ENCODE measurements at places on chromosomes 7 and 10.
A peak's percentile ranks its signal among the peaks of the same experiment; 100 is the strongest.

GRCh38 chr10:24382596-24382978, 173.6 kb downstream of the KIAA1217 start:
- no peak for DNase-seq

DNA sequence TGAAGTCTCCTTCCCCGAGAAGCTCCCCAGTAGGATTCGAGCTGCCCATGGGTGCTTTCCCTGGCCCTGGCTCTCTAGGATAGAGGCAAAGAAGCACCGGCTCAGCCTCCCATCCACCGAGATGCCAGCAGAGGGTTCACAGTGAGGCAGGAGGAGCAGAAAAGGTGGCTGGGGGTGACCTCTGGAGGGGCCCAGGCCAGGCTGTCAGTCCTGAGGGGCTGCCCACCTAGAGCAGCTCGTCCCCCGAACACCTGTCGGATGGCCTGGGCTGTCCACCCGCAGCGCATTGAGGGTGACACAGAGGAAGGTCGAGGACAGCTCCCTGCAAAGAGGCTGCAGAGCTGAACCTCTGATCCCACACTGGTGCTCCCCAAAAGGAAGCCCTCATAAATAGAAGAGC, 167.2 kb upstream of the PPP2R2D start:
- no peak for DNase-seq

GRCh38 chr7:27145165-27145913, 1.9 kb upstream of the HOXA5 start:
- no peak for DNase-seq

- no peak for DNase-seq
Observed at GRCh38 chr7:117386110-117386706, 41.1 kb downstream of the ASZ1 start.

- DNase-seq: no peak
Observed at GRCh38 chr10:79101560-79102497, 33.1 kb downstream of the ZMIZ1 start.

GRCh38 chr7:106986450-106986977, 58.0 kb upstream of the PRKAR2B start:
- no peak for DNase-seq

GRCh38 chr7:1994931-1995330, 237.8 kb downstream of the MAD1L1 start:
- no peak for DNase-seq

GRCh38 chr10:6894405-6894804, 314.3 kb upstream of the PRKCQ start:
- no peak for DNase-seq

DNA sequence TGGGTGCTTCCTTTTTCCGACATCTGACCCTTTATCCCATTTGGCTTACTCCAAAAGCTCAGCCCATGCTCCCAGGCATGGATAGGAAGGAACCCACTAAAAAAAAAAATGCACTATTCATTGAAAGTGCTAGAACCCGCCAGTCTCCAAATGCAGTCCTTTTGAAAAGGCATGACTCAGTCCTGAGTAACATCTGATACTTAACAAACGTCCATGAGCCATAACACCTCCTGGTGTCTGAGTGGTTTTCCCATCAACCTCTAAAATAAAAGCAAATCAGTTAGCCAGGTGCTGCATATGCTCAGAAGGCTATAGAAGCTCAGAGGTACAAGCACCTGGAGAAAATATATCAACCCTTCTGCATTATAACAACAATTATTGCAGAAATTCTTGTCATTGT, 45.0 kb upstream of the CACUL1 start:
- no peak for DNase-seq

DNA sequence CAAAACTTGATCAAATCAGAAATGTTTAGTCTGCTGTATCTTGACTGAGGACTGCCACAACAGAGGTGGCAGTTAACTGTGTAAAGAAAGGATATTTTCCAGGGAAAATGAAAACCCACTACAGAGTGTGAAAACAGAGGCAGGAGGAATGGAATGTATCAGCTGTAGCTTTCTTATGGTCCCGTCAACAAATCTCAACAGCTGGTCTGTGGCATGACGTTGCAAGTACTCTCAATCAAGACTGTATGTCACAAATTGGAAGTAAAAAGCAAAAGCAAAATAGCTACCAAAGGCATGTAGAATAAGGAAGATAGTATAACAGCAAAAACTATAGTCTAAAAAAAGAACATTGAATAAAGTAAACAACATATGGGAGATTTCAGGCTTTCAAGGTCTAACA, 123.5 kb downstream of the KMT2C start:
- DNase-seq: no peak

GRCh38 chr10:33749790-33750189, 415.3 kb upstream of the NRP1 start:
- no peak for DNase-seq

DNA sequence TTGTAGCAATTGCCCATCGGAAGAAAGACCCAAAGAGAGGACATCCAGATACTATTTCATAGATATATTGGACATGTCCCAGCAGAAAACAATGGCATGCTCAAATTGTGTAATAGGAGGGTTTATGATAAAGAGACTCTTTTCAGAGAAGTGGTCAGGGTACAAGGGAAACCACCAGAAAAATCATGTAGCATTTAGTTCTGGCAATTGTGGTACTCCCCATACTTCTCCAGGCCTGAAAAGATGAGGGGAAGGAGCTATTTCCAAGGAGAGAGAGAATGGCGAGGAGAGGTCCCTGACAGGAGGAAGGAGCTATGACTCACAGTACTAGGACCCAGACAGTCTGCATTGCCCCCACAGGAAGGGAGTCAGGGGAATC, 68.4 kb upstream of the ADO start:
- no peak for DNase-seq

DNA sequence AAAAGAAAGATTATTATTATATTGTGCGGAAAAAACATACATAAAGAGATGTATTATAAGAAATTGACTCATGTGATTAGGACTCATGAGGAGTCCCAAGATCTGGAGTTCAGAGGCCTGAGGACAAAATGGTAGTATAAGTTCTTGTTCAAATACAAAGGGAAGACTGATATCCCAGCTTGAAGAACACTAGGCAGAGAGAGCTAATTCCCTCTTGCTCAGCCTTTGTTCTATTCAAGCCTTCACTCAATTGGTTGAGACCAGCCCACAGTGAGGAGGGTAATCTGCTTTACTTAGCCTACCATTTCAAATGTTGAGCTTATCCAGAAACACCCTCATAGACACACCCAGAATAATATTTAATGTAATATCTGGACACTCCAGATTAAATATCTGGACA, 1683.8 kb downstream of the REEP3 start:
- DNase-seq: no peak

- DNase-seq: no peak
Observed at GRCh38 chr10:103885617-103886016, 30.2 kb upstream of the SH3PXD2A start.

DNA sequence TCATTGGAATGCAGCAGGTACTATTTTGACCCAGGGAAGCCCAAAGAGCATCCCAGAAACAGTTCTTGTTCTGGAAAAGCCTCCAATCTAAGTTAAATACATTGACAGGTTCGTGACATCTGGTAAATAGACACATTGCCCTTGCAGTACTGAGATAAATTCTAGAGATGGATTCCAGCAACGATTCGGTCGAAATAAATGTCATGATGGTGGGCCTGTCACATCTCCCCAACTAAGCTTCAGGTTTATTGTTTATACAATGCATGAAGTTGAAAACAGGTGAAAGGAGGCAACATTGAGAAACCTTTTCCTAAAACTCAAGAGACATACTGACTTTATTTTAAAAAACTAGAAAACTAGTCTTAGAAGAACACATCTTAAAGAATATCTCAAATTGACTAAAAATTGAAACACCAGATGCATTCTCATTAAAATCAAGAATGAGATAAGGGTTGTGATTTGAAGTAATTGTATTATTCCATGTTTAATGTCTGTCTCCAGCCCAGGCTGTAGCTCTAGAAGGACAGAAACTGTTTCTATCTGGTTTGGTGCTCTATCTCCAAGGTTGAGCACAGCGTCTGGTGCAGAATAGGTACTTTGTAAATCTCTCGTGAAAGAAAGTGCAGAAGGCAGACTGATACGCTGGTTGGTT, 114.0 kb downstream of the CABCOCO1 start:
- DNase-seq: no peak

DNA sequence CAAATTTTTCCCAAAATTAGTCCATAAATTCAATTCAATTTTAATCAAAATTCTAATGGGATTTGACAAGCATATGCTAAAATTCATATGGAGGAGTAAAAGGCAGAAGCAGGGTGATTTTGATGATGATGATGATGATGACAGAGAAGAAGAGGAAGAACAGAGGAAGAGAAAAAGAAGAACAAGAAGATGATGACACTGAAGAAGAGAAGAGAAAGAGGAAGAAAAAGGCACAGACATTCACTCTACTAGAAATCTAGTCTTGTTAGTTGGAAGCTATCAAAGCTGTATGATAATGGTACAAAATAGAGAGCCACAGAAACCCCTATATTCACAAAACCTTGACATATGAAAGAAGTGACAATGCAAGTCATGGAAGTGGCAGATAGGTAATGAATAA, 157.9 kb downstream of the ELMO1 start:
- no peak for DNase-seq

DNA sequence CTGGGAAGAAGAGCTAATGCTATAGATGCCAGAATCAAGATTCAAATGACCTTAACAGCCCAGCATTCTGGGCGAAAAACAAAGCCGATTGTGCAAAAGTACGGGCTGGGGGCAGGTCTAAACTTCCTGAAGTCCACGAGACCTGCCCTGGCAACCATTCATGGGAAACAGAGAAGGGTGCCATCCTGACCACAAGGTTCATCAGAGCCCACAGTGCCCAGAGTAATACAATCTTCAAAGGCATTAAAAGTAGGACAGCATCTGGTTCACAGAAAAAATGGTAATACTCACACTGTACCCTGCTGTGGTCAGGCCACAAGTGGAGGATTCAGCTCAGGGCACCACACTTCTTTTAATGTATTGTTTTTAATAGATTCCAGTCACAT, 36.1 kb downstream of the SORBS1 start:
- no peak for DNase-seq

- no peak for DNase-seq
Observed at GRCh38 chr7:66683770-66684123, 55.1 kb downstream of the KCTD7 start.

DNA sequence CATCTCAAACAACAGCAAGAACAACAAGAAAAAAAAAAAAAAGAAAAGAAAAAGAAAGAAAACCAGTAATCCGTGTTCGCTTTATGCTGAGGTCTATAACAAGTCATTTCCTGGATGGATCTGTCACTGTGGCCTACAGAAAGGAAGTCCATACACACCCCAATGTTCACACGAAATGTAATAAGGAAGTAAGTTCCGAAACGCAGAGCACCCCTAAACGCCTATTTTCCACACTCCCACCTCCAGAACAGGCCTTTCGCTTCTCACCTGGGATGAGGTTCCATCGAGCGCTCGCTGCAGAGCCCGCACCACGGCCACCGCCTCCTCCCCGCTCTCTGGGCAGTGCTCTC, 735 bp downstream of the ZNF394 start:
- no peak for DNase-seq

- DNase-seq: no peak
Observed at GRCh38 chr10:43252783-43253341, 14.0 kb downstream of the RASGEF1A start.

- no peak for DNase-seq
Observed at GRCh38 chr10:63977329-63977923, 456.2 kb downstream of the REEP3 start.

GRCh38 chr7:151632750-151633515, 113.2 kb upstream of the RHEB start:
- DNase-seq: peak; percentile 66

GRCh38 chr7:120028636-120029035, 244.3 kb upstream of the KCND2 start:
- DNase-seq: no peak

- no peak for DNase-seq
Observed at GRCh38 chr10:95221124-95221523, 27.1 kb downstream of the ACSM6 start.

DNA sequence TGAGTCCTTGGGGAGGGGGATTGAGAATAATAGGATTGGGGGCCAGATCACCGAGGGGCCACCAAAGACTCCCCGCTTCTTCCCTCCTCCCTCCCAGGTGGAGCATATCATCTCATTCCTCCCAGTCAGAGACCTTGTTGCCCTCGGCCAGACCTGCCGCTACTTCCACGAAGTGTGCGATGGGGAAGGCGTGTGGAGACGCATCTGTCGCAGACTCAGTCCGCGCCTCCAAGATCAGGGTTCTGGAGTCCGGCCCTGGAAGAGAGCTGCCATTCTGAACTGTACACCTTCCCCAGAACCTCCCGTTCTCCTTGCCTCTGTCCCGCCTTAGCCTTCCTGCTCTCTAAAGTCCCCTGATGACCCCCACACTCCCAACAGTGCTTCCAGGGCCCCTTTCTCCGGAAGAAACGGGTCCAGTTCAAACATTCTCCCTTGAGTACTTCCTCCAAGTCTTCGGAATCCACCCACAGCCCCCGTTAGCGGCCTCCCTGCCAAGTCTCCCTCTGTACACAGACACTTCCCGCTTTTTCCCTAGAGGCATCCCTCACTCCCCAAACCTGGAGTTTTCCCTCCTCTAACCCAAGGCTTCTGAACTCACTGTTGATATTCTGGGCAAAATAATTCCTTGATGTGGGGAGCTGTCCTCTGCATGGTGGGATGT, 4.1 kb downstream of the FBXO24 start:
- no peak for DNase-seq

- no peak for DNase-seq
Observed at GRCh38 chr7:85016286-85016685, 170.6 kb downstream of the SEMA3D start.

DNA sequence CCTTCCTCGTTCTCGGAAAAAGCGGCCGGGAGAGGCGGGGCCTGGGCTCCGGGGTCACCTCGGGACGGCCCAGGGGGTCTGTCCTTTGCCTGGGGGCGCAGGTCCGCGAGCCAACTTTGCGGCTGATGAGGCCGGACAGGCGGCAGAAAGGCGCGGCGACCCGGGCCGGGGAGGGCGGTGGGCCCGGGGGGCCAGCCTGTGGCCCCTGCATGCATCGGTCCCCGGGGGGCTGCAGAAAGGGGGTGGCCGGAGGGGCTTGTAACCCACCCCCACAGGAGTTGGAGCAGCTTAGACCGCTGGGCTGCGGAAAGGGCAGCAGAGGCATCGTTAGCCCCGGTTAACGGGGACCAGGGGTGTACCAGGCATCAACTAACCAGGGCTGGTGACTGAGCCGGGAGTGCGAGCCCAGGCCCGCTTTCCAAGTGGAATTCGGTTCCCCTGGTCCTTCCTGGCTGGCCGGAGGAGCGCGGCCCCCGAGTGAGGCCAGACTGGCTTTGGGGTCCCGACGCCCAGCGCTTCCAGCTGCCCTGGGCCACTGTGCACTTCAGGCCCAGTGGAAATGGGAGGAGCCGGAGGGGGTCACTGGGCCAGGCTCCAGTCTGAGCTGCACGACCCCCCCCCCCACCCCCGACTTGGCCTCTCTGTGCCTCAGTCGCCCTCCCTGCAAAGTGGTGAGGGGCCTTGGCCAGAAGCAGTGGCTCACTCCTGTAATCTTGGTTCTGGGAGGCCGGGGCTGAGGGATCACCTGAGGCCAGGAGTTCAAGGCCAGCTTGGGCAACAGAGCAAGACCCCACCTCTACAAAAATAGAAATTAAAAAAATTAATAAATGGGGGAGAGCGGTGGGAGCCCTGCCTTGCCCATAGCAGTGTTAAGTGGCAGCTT, 919 bp downstream of the SLC29A4 start:
- no peak for DNase-seq

- no peak for DNase-seq
Observed at GRCh38 chr10:55233090-55233489, 432.1 kb upstream of the PCDH15 start.

GRCh38 chr7:148334441-148334956, 256.1 kb upstream of the C7orf33 start:
- DNase-seq: no peak

- DNase-seq: no peak
Observed at GRCh38 chr10:52652431-52653262, 119.9 kb downstream of the MBL2 start.

- no peak for DNase-seq
Observed at GRCh38 chr10:60044971-60045370, 138.6 kb upstream of the CCDC6 start.
